ENCODE measurements at places on chromosomes 2 and 18.

DNA sequence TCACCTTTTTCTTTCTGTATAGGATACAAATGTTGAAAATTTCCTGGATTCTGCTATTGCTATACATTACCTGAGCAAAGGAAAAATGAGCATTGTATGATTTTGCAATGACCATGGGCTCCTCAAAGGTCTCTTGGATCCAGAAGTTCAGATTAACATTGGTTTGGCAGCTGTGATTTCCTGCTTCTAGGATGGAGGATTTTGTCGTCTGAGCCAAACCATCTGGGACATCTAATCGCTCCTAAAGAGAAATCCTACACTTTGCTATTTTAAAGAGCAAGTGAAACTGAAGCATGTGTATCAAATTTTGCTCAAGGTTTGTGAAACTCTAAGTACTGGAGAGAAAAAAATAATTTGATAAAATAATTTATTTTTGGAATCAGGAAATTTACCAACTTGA, 115.1 kb upstream of the ST6GAL2 start:
- DNase-seq = no peak

DNA sequence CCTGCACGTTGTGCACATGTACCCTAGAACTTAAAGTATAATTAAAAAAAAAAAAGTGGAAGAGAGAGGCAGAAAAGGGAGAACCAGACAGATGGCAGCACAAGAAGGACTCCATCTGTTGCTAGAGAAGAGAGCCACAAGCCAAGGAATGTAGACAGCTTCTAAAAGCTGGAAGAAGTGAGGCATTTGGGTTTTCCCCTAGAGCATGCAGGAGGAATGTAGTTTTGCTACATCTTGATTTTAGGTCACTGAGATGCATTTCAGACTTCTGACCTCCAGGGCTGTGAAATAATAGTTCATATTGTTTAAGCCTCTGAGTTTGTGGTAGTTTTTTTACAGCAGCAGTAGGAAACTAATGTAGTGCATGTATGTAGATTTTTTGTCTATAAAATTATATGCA, 46.0 kb downstream of the CAVIN2 start:
- no peak for DNase-seq

DNA sequence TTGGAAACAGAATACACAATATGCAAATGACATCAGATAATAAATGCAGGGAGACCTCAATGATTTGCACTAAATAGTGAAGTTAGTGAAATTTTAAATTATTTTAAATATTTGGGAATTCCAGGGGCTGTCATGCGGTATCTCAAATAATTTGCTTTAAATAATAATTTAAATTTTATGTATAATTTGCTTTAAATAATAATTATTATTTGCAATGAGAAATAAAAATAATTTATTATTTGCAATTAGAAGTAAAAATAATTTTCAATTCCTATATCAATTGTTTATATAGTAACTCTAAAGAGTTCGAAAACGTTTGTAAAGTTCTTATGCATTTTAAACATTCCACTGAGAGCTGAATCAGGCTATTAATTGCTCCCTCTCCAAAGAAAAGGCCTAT, 226.4 kb downstream of the ZBTB7C start:
- no peak for DNase-seq

- DNase-seq = no peak
Measured at GRCh38 chr2:191957996-191958860, 111.3 kb upstream of the CAVIN2 start.

GRCh38 chr2:53424902-53425301, 342.7 kb upstream of the CHAC2 start:
- no peak for DNase-seq

GRCh38 chr18:70068981-70069380, 121.3 kb upstream of the CD226 start:
- no peak for DNase-seq

GRCh38 chr2:45652090-45653031, 886 bp downstream of the PRKCE start:
- no peak for DNase-seq

GRCh38 chr2:160477032-160477431, 16.6 kb downstream of the RBMS1 start:
- no peak for DNase-seq

GRCh38 chr2:37244017-37244416, 12.6 kb downstream of the NDUFAF7 start:
- DNase-seq = no peak

GRCh38 chr2:27581417-27582128, 1.3 kb upstream of the ZNF512 start:
- no peak for DNase-seq

GRCh38 chr2:146119586-146119985, 1599.7 kb upstream of the ZEB2 start:
- DNase-seq = no peak

GRCh38 chr2:158378926-158379325, 77.6 kb downstream of the CCDC148 start:
- no peak for DNase-seq

GRCh38 chr18:53268455-53268854, 928.5 kb downstream of the DCC start:
- no peak for DNase-seq

- no peak for DNase-seq
Measured at GRCh38 chr18:4254840-4255239, 200.3 kb downstream of the DLGAP1 start.

DNA sequence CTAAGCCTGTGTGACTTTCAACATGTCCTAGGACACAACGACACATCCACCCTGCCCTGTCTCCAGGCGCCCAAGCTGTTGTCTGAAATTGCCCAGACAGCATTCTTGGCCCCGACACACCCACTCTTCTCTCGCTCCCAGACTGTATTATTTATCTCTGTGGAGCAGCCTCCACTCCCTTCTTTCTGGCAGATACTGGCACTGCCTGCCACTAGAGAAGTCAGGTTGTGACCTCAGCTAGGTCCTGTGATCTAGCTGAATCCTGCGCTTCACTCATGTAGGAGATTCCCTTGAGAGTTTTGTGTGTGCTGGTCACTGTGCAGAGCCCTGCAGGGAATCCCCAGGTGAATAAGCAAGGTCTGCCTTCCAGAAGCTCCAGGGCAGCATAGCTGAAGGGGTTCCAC, 77.1 kb upstream of the TNP1 start:
- no peak for DNase-seq

- DNase-seq = no peak
Measured at GRCh38 chr18:22494771-22495170, 77.1 kb upstream of the CTAGE1 start.

- DNase-seq = peak; percentile 61
Measured at GRCh38 chr2:1750933-1751766, 6.8 kb upstream of the PXDN start.

- no peak for DNase-seq
Measured at GRCh38 chr2:172395503-172395902, 31.9 kb upstream of the ITGA6 start.

- peak; percentile 83 for DNase-seq
Measured at GRCh38 chr2:232611559-232612218, 21.7 kb upstream of the EFHD1 start.

DNA sequence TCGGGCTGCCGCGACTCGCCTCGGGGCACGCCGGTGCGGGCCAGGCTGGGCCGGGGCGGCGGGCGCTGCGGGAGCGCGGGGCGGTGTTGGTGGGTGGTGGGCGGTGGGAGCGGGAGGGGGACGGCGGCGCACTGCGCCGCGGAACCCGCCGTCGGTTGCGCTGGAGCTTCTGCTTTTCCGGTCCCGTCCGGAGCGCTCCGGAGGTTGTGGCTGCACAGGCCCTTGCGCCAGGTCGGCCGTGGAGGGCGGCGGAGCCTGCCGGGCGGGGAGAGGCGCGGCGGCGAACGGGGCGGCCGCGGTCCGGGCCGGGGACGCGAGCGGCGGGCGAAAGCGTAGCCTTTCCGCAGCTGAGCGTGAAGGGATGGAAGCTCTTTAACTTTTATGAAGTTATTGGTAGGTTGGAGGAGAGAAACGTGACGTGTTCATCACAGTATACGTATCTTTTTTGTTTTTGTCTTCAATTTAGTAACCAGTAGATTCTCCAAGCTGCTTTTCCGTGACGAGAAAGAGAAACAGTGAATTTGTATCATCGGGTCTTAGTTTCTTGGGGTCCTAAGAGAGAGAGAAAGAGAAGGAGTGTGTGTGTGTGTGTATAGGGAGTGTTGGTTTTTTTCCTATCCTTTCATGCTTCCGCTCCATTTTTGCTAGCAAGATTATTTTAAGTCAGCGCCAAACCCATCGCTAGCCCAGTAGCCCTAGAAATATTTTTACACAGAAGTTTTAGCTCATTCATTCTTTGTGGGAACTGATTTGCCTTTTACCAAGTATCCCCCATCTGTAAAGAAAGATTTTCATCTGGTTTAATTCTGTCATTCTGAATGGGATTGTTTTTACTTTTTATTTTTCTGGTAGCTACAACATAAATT, 535 bp downstream of the ATG4B start:
- DNase-seq = no peak

DNA sequence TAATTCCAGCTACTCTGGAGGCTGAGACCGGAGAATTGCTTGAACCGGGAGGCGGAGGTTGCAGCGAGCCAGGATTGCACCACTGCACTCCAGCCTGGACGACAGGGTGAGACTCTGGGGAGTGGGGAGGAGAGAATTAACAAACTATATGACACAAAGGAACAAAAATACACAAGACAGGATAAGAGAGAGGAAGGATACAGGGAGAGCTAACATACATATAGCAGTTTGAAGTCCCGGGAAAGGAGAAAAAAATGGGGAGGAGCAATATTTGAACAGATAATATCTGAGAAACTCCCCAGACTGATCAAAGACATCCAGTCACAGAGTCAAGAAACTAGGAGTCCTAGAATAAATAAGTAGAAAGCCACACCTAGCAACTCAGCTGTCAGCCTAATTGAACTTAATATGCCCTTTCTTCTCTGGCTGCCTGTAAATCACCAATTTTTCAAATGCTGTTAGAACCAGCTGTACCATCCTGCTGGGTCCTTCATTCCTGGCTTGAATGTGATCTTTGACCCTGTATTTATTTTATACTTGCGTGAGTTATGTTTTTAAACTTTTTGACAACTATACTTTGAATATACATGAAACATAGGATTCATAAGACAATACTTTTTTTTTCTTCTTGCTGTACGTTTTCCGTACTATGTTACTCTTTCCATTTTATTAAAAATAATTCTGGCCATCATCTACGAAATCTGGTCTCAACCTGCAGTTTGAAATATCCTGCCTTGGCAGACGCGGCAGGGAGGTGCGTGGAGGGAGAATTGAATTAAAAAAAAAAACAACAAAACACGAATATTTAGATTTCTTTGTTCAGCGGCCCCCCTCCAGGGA, 876 bp upstream of the CYP27A1 start:
- no peak for DNase-seq

DNA sequence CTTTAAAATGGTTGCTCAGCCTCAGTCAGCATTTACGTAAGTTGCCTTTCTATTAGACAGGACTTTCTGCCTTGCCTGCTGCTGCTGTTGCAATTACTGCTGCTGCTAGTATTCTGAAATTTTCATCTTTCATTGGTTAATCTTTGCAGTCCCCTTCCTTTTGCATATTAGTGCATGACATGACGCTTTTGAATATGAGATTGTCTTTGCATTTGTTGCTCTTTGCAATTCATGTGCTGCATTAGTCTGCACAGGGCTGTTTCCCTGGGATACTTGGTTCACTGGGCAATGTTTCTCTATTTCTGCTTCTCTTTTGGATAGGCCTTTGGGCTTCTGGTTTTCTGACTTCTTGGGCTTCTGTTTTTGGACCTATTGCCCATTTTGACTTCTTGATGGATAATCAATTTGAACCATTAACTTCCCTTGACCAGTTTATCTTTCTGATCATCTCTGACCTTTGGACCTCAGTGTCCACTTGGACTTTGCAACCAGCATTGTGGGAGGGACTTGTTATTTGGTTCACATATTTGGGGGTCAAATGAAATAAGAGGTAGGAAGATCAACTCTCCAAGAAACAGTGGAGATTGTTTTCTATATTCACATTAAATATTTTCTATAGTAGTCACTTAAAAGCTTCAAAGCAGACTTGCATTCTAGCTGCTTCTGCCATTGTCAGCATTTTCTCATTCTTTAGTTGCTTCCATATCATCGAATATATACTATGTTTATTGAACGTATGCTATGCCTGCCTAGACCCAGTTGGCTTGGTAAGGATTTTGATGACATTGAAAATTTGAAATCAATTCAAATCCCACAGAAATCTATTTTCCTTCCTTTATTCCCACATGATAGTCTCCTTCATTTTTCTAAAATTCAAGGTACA, 12.5 kb upstream of the BUB1 start:
- no peak for DNase-seq

- no peak for DNase-seq
Measured at GRCh38 chr18:13418013-13418710, 199.6 kb downstream of the LDLRAD4 start.

DNA sequence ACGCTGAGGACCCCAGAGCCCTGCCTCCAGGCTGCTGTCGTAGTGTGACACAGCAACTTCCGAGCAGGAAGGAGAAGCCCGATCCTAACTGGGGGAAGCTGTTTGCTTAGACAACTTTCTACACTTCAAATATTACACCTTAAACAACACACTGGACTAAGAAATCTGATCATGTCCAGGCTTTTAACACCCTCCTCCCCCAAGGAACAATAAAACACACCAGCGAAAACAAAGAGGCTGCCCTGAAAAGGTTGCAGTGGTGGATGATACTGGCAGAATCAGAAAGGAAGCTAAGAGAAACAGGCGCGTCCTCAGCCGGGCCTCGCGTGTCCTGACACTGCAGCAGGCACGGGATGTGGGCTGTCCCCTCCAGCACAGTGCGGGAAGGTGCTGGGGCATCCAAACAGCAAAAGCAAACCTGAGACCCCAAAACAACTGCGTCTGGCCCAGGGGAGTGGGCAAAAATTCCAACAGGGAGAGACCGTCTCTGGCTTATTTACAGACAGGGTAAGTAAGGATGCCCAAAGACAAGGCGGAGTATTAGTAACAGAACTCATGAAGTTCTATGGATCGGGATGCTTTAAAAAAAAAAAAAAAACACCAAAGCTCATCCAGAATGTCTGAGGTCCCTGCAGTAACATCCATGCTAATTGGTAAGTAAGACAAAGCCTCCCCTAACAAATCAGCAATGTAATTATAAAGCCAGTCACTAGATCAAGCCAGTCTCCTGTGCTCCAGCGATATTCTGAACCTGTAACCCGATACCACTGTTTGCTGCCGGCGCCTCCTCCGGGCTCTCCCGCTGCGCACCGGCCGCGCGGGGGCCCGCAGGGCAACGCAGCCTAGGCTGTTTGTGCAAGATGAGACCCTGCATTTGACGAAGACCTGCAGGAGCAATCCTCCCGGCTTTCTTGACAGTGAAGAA, 9.0 kb downstream of the SERTAD2 start:
- peak; percentile 13 for DNase-seq

DNA sequence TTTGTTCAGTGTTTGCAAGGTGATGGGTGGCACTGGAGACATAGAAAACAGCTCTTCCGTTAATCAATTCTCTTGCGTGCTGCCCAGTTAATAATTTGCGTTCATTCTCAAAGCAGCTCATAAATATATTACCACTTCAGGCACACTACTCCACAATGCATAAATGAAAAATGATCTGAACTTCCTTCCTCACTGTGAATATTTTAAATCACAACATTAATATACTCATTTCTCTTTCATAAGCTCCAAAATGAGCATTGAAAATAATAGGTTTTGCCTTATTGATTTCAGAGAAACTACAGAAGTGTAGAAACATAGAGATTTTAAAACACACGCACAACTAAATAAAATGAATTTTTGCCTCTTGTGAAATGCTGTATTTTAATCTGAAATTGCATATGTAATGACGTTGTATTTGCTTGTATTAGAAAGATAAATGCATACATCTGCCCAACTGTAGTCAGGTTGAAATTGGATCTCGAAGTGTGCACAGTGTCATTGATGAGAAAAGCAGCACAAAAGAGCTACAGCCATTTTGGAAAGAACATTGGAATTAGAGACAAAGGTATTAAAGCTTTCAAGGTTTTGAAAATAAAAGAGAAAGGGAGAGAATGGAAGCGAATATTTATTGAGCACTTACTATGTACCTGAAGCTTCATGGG, 350.5 kb downstream of the LPIN1 start:
- DNase-seq = no peak

- DNase-seq = no peak
Measured at GRCh38 chr2:95296011-95296410, 1.1 kb upstream of the KCNIP3 start.

Measured in T1000 (cell line).